ENCODE measurements at places on chromosomes 11 and 22.

GRCh38 chr11:69220561-69221051 is 64.9 kb downstream of the SMIM38 start:
- no peaks in the 10 kb centered on the region for H3K36me3 ChIP-seq
- no peak overlapping the region for H3K27ac ChIP-seq
- DNase-seq, result peak; percentile 71
- H3K4me1 ChIP-seq, result no peaks in the 10 kb centered on the region
- peaks cover 2% of the 10 kb centered on the region for H3K27me3 ChIP-seq
- H3K4me3 ChIP-seq, result no peak overlapping the region

DNA sequence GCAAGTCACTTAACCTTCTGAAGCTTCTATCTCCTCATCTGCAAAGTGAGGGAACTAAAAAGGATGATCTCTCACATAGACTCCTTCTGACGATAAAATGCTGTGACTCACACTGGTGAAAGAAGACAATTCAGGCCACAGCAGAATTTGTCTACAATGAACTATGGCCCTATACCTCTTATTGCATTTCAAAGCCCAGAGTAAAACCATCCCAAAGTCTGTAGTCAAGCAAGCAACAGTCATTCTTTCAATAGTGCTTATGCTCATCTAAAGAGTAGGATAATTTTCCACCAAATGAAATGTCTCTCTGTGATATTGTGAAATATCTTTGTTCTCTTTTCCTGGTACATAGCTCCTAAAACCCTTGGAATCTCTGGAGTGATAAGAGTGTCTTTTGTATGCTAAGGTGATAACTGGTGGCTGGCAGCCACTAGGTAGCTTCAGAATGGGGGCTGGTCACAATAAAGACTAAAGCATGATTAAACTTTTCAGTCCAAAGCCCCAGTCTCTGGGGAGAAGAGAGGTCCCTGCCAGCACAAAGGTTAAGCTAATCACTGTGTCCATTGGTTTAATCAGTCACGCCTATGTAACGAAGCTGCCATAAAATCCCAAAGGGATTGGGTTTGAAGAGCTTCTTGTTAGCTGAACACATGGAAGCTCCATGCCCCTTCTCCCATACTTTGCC is 30.8 kb downstream of the SYTL2 start:
- H3K27ac ChIP-seq, result no peak overlapping the region
- H3K4me1 ChIP-seq, result no peaks in the 10 kb centered on the region
- no peak for DNase-seq
- H3K36me3 ChIP-seq, result no peaks in the 10 kb centered on the region

DNA sequence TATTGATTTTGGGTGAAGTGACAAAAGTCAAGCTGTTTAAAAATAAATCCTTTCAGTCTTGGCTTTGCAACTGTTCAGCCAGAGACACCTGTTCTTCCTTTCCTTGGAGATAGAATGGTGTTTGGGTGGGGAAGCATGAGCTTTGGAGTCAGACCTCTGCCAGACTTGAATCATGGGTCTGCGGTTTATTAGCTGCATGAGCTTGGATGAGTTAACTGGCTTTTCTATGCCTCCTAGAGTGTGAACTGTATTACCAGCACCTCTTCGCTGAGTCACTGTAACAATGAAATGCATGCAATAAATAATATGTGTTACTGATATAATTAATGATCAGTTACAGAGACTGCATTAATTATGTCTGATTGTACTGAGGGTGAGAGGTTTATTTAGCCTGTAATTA is 13.5 kb upstream of the MYEOV start:
- no peaks in the 10 kb centered on the region for H3K36me3 ChIP-seq
- H3K27me3 ChIP-seq, result no peaks in the 10 kb centered on the region
- no peak overlapping the region for H3K27ac ChIP-seq
- no peak overlapping the region for H3K4me3 ChIP-seq

DNA sequence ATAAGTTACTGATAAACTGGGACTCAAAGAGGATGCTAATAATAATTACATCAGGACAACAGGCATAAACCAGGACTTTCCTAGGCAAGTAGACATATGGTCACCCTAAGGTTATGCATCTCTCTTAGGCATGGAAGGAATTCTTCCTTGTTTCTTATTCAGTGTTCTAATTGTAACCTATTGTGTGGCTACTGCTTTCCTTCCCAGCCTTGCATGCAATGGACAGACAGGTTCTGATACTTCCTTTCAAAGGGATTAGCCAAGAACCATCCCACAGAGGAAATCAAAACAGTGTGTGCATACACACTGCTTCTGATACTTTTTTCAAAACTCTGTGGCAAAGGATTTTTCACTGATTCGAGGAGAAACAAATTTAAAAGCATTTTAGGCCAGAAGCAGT is 48.3 kb downstream of the RRAS2 start:
- H3K27ac ChIP-seq, result no peak overlapping the region
- no peaks in the 10 kb centered on the region for H3K27me3 ChIP-seq
- H3K4me1 ChIP-seq, result no peaks in the 10 kb centered on the region
- no peak overlapping the region for H3K4me3 ChIP-seq

- no peaks in the 10 kb centered on the region for H3K27me3 ChIP-seq
- H3K27ac ChIP-seq, result no peak overlapping the region
- no peaks in the 10 kb centered on the region for H3K4me1 ChIP-seq
Measured at GRCh38 chr11:134506046-134506445, 94.0 kb upstream of the B3GAT1 start.

- no peaks in the 10 kb centered on the region for H3K4me1 ChIP-seq
- DNase-seq, result no peak
- no peak overlapping the region for H3K27ac ChIP-seq
- no peak overlapping the region for H3K4me3 ChIP-seq
- H3K36me3 ChIP-seq, result no peaks in the 10 kb centered on the region
- peaks cover 11% of the 10 kb centered on the region for H3K27me3 ChIP-seq
Measured at GRCh38 chr22:49523374-49524008, 304.2 kb downstream of the BRD1 start.

- H3K27me3 ChIP-seq, result no peaks in the 10 kb centered on the region
- H3K36me3 ChIP-seq, result no peaks in the 10 kb centered on the region
- no peak for DNase-seq
- no peaks in the 10 kb centered on the region for H3K4me1 ChIP-seq
Measured at GRCh38 chr11:3623767-3624458, 17.9 kb downstream of the ART5 start.
